HT-29 (cell line): ENCODE measurements at places on chromosomes 7 and 10.

- no peak for DNase-seq
These were observed 245.9 kb downstream of the MTERF1 start for GRCh38 chr7:91634485-91635177.

DNA sequence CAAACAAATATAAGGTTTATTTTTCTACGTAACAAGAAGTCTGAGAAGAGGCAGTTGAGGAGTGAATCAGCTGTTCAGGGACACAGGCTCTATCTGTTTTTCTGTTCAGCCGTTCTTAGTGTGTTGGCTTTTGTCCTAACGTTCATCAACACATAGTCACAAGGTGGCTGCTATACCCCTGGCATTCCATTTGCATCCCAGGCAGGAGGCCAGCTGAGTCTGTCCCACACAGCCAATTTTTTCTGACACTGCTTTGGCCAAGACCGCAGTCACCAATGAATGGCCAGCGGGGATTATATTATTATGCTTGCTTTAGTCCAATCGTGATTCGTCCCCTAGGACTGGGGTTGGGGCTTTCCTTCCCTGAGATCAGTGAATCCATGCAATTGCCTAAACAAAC is 143.4 kb upstream of the CHST15 start:
- DNase-seq, result no peak

DNA sequence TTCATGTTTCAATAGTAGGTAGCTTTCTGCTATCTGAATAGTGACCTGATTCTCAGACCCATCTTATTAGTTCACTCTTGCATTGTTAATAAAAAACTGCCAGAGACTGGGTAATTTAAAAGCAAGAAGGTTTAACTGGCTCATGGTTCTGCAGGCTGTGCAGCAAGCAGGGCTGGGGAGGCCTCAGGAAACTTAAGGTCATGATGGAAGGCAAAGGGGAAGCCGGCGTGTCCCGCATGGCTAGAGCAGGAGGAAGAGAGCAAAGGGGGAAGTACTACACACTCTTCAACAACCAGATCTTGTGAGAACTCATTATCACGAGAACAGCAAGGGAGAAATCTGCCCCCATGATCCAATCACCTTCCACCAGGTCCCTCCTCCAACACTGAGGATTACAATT is 185.2 kb upstream of the PITRM1 start:
- DNase-seq, result no peak

GRCh38 chr7:98199131-98199530 is 12.1 kb upstream of the BHLHA15 start:
- no peak for DNase-seq

- no peak for DNase-seq
These were observed 9.0 kb upstream of the UCN3 start for GRCh38 chr10:5355594-5356301.

DNA sequence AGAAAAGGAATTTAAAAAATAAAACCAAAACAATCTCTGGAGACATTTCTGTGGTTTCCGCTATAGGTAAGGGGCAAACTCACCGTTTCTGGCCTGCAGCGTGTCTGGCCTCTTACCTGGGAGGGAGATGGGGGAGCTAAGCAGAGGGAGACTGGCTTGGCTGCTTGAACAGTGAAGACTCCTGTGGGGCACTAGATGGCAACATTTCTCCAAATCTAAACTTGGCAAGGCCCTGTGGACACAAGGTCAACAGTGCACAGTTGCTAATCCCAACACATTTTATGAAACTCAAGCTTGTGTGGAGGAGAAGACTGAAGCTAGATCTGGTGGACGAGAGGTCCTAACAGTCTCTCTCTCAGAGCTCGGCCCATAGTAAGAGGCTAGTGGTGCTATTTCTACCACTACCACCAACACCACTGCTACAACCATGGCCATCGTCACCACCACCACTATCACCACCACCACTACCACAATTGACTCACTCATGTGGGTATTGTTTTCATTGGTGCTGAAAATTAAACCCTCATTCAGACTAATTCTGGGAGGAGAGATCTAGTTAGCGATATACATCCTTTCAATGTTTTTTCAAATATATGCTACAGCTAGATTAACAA is 28.4 kb upstream of the CDHR3 start:
- peak; percentile 52 for DNase-seq

DNA sequence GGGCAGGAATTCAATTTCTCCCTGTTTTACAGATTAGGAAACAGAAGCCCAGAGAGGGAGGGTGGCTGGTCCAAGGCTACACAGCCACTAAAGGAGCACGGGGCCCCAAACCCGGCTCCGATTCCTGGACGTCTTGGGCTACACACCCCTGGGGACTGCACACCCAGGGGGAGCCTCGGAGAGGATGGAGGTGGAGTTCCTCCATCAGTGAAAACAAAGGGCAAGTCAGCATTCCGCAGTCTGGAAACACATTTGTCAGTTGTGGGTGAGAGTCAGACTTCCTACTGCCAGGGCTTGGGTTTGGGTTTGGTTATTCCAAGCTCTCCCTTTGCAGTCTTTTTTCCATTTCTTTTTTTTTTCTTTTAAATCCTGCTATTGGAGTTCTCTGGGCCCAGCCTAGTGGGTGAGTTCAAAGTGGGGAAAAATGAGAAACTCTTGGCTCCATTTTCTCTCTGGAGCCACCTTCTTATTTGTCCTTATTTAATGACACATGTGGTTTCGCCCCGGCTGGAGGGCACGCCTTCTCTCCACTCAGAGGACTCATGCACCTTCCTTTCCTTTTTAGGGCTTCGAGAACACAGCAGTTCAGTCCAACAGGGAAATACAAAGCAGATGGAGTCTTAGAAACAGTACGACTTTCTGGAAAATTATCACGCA is 59.9 kb upstream of the AQP1 start:
- DNase-seq, result no peak

GRCh38 chr10:110138197-110138812 is 69.1 kb upstream of the MXI1 start:
- peak; percentile 67 for DNase-seq

DNA sequence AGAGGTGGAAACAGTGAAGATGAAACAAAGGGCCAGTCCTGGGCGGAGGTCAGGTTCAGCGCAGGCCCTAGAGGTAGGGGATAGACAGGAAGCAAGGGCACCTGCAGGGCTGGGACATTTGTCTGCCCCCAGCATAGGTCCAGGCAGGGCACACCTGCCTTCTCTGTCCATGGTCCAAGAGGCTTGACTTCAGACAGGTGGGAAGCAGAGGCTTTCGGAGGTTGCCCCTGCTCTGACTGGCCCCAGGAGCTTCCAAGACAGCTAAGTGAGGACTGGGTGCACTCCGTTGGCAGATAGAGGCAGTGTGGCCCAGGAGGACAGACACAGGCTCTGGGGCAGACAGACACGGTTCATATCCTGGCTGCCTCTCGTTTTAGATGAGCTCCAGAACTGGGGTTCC is 71.6 kb upstream of the GRB10 start:
- no peak for DNase-seq

DNA sequence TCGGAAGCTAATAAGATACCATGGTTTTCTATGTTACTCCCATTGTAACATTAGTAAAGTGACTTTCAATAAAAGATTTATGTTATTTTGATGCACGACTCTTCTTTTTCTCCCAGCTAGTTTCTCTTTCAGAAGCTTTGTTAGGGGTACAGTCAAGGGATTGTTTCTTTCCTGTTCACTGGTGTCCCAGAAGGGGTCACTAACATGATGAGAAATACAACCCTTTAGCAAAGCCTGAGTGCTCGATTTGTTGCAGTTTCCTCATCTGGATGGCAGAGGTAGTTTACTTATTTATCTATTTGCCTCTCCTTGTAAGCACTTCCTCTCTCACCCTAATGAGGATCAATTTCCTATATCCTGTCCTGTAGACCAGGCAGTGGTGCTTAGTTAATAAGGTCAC is 17.0 kb downstream of the SRI start:
- no peak for DNase-seq
